Adipocyte (in vitro differentiated cells): ENCODE measurements at places on chromosomes 1 and 21.

DNA sequence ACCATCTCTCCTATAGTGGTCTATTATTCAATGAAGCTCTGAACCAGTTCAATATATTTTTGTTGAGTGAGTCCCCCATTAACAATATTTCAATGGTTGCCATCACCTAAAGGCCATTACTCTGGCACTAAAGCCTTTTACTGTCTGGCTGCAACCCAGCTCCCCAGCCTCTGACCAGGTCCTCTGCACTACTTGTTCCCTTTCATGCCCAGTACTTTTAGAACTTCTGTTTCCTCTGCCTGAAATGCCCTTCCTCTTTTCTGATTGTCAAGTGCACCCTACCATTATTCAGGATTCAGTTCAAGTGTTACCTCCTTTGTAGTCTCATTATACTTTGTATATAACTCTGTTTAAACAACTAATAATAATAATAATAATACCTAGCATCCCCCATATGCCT, 30.4 kb upstream of the ZFYVE9 start:
- DNase-seq: no peak

GRCh38 chr1:44786138-44786840, 1.7 kb downstream of the BEST4 start:
- DNase-seq: peak; percentile 70

DNA sequence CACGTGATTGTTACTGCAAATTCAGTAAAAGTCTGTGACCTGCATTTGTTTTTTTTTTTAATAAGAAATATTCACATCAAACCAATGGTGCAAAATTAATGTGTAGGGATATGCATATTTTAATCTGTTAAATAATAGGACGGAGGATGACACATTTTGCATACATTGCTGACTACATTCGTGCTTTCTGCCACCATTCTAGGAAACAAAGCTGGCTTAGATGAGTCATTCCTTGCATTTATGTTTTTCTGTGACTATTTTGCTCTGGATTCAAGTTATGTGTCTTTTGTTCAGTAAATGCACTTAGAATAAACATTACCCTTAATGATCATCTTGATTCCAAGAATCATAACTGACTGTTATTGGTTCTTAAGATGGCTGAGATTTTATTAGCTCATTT, 23.9 kb upstream of the CYYR1 start:
- DNase-seq: no peak

- DNase-seq: no peak
These were observed 24.2 kb downstream of the ABL2 start for GRCh38 chr1:179205284-179205683.

DNA sequence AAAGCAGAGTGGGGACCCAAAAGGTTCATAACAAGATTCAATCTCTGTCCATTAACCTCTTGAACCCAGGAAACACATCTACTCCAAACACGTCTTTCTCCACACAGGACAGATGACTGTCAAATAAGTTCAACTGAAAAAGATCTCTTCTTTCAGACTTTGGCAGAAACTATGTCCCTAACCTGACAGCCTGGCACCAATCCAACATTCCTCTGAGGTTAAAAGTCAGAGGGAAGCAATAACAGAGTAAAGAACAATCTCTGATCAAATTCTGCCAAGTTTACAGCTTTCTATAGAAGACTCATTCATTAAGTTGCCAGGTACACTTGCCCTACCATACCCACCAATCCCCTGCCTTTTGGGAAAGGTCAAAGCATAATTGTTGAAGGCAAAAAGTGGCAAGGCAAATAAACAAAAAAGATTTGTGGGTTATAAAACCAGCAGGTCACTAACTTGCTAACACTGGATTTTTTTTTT, 31.9 kb downstream of the OTUD7B start:
- DNase-seq: no peak

DNA sequence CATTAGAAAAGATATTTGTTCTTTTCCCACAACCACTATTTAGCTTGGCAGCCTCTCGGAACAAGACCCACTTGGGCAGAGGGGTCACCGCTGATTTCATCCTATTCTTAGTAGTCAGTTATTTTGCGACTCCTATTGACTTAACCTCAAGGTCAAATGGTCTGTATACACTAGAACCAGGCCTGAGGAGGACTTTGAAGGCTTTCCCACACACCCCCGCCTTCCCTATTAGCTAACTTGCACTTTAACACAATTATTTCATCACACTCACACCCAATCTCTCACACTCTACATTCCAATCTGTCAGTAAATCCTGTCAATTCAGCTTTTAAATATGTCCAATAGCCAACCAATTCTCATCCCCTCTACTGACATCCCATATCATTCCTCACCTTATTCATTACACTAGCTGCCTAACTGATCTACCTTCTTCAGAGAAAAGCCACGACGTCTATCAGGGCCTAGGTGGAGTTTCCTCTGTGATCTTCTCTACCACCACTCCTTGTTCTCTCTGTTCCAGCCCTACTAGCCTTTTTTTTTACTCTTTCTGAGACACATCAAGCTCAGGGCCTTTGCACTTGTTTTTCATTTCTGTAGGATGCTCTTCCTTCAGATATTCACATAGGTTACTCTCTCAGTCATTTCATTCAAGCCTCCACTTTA, 1.0 kb upstream of the NIBAN1 start:
- DNase-seq: no peak

GRCh38 chr1:68819190-68819829, 322.4 kb upstream of the DEPDC1 start:
- peak; percentile 38 for DNase-seq

GRCh38 chr1:54318246-54318814, 87.9 kb downstream of the SSBP3 start:
- DNase-seq: no peak

GRCh38 chr1:93471911-93472310, 24.0 kb downstream of the FNBP1L start:
- peak; percentile 79 for DNase-seq

GRCh38 chr1:64098846-64099582, 104.4 kb upstream of the UBE2U start:
- no peak for DNase-seq

GRCh38 chr21:38908537-38908936, 102.8 kb downstream of the ETS2 start:
- DNase-seq: no peak

DNA sequence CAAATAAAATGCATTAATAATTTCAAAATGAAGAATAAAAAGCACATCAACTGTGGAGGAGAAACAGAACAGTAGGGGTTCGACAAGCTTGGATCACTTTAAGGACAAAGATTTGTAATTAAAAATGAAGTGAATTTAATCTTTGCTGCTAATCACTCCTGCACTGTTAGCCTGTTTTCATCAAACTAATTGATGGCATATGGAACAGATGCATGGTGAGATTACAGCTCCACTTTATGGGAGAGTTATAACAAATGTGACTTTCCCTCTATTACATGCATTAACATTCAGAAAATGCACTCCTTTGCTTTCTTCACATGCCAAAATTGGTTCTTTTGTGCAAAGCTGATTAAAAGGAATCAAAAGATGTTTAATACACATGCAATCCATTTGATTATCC, 207.2 kb upstream of the C21orf91 start:
- DNase-seq: no peak

GRCh38 chr1:168300626-168301025, 19.9 kb downstream of the TBX19 start:
- no peak for DNase-seq

DNA sequence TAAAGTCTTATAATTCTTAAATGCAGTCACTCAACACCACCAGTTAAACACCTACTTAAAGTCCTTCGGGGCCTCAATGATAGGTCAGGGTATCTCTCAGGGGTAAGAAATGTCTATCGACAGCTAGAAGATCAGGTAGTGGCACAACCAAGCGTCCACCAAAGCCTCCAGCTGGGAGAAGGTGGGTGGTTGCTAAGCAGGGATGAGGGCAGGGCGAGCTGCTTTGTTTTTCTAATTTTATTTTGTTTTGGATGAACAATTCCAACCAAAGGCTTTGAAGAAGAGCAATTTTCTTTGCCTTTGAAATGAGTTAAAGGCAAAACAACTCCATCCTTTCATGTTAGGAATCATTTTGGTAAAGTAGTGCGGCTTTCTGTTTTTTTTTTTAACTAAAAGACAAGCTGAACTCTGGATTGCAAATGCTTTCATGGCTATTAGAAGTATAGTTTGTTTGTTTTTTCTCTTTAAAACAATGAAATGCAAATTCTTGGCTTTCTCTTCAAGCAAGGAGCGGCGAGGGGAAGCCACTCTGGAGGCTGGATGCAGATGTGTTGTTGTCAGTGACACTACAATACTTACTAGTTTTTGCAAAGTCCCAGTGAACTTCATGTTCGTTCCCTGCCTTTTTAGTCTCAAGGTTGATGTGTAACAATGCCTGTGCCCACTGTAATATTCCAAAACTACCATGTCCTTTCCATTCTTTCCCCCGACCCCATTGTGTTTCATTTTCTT, 106.0 kb downstream of the MRPS6 start:
- no peak for DNase-seq

DNA sequence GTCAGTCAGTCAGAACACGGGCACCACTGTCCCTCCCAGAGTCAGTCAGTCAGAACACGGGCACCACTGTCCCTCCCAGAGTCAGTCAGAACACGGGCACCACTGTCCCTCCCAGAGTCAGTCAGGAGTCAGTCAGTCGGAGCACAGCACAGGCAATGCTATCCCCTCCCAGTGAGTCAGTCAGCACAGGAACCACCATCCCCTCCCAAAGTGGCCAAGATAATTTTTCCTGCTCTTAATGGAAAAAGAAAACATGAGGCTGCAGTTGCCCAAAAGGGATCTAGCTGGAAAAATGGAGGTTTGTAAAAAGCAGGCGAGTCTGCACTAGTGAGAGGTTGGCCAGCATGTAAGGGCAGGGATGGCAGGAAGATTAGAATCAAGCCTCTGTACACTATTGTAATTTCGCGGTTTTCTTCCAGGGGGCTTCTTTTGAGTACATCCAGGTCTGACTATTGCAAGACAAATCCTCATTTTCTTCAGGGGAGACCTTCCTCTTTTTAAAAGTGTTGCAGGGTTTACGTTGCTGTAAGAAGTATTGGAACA, 213.8 kb downstream of the SIPA1L2 start:
- DNase-seq: peak; percentile 22

- no peak for DNase-seq
These were observed 21.0 kb downstream of the ABCG1 start for GRCh38 chr21:42239973-42240372.

DNA sequence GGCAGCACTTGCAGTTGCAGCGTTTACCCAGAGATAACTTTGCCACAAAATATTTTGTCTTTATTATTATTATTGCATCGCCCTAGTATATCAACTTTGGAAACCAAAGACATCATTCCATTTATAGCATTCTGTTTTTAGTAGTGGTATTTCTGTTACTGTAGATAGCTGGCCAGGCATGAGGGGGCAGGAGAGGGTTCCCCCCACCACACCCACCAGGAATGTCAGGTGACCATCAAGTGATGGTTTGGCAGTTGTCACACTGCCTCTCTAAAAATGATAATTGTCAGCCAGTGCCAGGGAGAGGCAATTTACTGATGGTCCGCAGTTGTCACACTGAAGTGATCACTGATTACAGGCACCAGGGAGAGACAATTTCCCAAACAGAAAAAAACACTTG, 135.6 kb downstream of the TSEN15 start:
- DNase-seq: no peak

DNA sequence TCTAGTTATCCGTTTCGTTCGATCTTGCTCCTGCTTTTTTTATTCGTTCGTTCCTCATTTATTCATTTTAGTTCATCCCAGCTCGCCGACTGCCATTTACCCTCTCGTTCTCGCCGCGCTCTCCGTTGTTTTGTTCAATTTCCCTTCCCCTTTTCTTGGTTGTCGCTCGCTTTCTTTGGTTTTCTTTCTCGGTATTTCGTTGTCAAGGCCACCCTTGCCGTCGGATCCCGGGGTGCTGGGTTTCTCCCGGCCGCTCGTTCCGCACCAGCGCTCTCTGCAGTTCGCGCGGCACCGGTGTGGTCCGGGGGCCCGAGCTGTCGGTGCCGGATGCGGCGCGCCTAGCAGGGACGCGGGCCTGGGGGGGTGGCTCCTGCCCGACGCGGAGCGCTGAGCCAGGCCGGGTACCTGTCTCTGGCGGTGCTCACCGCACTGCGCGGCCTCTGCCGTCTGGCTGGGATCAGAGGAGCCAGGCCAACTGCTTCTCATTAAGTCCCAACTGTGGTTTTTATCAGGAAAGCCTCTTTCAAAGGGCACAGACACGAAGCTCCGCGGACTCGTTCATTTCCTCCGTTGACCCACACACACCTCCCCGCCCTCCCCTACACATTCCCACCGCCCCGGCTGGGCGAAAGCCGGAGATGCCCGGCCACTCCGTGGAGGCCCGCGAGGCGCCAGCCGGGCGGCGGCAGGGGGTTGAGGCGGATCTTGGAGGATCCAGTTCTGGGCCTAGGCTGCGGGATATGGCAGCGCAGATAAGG, 1.6 kb downstream of the ALX3 start:
- DNase-seq: peak; percentile 34

DNA sequence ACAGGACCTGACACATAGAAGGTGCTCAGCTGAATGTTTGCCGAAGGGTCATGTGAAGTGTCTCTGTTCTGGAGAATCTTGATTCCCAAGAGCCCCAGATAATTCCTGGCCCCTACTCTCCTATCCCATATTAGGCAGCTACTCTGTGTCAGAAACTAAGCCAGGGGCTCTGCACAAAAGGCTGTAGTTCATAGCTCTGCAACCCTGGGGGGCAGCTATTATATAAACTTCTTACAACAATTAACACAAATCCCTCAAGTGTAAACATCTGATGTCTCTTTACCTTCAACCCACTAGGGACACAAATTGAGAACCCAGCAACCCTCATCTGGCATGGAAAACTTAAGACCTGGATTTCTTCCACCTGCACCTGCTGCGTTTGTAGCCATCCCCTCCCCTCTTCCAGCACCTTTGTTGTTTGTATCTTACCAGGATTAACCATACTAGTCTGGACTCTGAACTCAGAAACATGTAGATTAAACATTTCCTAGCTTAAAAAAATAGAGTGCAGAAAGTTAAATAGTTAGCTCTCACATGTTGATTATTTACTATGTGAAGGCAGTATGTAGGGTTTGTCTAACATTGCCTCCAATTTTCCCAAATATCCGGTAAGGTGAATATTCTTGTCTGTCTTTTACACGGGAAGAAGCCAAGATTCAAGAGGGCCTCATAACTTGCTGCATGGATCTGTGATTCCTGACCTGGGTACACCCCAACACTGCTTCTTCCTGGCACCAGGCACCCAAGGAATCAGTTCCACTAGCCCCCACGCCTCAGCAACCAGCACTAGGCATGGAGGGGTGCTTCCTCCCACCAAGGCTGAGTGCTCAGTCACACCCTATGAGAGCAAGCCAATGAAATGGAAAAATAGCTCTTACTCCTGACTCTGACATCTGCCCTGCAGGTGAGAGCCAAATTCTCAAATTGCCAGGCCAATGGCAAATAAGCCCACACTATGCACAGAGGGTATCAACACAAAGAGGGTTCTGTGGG, 220.7 kb upstream of the HOOK1 start:
- DNase-seq: no peak
